HS-5 (cell line): ENCODE measurements at places on chromosomes 4 and X.

- no peak for DNase-seq
These were observed 9.6 kb downstream of the HAUS7 start for GRCh38 chrX:153460826-153461225.

- DNase-seq = no peak
These were observed 341 bp downstream of the FAM9B start for GRCh38 chrX:9033586-9033985.

DNA sequence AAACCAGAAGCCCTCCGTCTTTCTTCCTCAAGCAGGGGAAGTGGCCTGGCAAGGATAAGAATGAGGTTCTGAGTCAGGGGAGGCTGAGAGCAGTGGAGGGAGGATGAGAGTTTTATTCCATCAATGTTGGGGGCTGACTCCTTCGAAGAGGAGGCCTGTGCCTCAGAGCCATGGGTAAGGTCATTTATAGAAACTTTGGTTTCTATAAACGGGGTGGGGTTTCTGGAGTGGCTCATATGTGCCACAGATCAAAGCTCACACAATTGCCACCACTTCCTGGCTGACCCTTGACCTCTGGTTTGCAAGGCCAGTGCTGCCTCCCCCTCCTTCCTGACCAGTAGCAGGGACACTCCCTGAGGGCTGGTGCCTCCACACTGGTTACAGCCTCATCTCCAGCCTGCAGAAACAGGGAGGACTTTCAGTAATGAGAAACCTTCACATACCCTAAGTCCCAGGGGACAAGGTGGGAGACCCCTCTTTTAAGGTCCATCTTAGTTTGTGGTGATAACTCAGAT, 166.0 kb downstream of the PDGFRA start:
- no peak for DNase-seq

GRCh38 chr4:159160242-159160641, 57.4 kb downstream of the RAPGEF2 start:
- no peak for DNase-seq

- no peak for DNase-seq
These were observed 87.6 kb upstream of the TSPAN7 start for GRCh38 chrX:38473701-38474100.

GRCh38 chr4:157574606-157575005, 354.1 kb downstream of the GRIA2 start:
- no peak for DNase-seq

- no peak for DNase-seq
These were observed 34.6 kb downstream of the FAM9C start for GRCh38 chrX:13009844-13010243.

DNA sequence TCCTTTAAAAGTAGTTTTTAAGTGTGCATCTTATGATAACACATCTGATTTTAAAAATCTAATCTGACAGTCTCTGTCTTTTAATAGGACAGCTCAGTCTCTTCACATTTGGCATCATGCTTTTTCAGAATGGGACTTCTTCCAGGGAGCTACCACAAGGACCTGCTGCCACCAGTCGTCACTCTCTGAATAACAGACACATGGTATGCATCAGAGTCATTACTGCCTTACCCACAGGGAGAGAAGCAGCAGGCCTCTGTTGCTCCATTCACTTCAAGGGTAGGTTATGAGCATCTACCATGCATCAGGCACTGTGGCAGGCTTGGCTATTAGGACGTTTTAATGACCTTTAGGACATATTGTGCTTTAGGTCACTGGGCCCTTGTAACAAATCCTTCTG, 50.0 kb upstream of the AFAP1 start:
- DNase-seq = no peak
